ENCODE measurements at places on chromosomes 1 and 21. TPM values are rescaled to one million over a fixed set of nuclear protein-coding genes. Genes with fewer than 3 reads are reported as not detected.
A peak's percentile ranks its signal among the peaks of the same experiment; 100 is the strongest.

DNA sequence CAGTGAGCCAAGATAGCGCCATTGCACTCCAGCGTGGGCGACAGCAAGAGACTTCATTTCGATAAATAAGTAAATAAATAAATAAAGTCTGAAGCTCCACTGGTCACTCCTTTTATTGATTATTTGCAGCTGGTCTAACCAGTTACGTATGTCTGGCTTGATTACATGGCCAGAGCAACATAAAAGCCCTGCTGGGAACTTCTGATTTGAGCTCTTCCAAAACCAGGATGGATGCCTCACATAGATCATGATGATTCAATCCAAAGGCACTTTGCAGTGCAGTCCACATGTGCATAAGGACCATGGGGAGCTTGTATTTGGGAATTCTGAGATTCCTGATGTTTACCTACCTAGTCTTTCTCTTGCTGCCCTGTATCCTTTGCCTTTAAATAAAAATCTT lies 24.0 kb downstream of the NSUN4 start:
- H3K27ac ChIP-seq, result no peak overlapping the region
- H3K27me3 ChIP-seq, result no peaks in the 10 kb centered on the region
- no peak for DNase-seq

POU2F1 gene
- total RNA-seq, result 39.6 TPM

GRCh38 chr1:32871364-32872191 lies 866 bp upstream of the FNDC5 start:
- no peaks in the 10 kb centered on the region for H3K36me3 ChIP-seq
- peaks cover 5% of the 10 kb centered on the region for H3K4me1 ChIP-seq
- no peak overlapping the region for H3K27ac ChIP-seq
- H3K27me3 ChIP-seq, result peaks cover 53% of the 10 kb centered on the region

DNA sequence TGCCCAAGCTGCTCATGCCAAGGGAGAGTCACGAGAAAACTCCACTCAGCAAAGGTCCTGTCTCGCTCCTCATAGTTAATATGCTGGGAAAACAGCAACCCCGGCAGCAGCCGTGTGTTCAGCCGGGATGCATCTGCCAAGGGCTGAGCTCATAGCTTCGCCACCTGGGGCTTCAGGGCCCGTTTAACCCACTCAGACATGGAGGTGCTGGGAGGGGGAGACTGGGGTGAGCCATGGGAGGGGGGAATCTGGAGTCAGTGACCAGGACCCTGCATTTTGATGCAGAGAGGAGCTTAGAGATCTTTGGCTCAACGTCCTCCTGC lies 283.4 kb downstream of the PTPRU start:
- H3K27ac ChIP-seq, result no peak overlapping the region
- peaks cover 6% of the 10 kb centered on the region for H3K27me3 ChIP-seq
- H3K4me3 ChIP-seq, result no peak overlapping the region
- no peak for DNase-seq
- H3K36me3 ChIP-seq, result no peaks in the 10 kb centered on the region

HTR6 gene
- 0.55 TPM for total RNA-seq

S100A8 gene
- total RNA-seq, result not detected

SYT14 gene
- total RNA-seq, result not detected

OR6N1 gene
- total RNA-seq, result not detected

SLC25A34 gene
- 3.0 TPM for total RNA-seq

DNA sequence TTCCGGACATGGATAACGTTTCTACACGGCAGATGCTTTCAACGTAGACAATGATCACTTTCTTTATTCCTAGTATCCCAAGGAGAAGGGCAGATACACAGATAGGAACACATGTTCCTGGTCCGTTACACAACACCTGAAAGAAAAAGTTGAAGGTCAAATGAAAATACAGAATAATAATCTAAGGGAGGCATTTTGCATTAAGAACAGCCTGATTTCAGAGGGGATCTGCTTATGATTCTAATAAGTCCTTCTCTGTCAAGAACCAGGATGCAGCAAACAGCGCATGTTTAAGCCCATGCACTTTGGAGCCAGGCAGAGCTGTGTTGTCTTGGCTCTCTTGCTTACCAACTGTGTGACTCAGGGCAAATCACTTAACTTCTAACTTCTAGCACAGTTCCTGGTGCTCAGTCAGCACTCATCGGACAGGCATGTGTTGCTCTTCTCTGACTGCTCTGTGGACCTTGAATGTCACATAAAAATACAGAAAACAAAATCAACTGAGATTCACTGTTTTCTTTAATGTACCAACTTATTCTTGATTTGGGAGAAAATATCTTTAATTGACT lies 56.3 kb upstream of the CNN3 start:
- H3K4me1 ChIP-seq, result peaks cover 12% of the 10 kb centered on the region
- H3K4me3 ChIP-seq, result no peak overlapping the region
- no peaks in the 10 kb centered on the region for H3K27me3 ChIP-seq
- no peaks in the 10 kb centered on the region for H3K36me3 ChIP-seq
- no peak overlapping the region for H3K27ac ChIP-seq
- DNase-seq, result no peak

INAVA gene
- total RNA-seq, result not detected

ESPN gene
- total RNA-seq, result 1.3 TPM

DNA sequence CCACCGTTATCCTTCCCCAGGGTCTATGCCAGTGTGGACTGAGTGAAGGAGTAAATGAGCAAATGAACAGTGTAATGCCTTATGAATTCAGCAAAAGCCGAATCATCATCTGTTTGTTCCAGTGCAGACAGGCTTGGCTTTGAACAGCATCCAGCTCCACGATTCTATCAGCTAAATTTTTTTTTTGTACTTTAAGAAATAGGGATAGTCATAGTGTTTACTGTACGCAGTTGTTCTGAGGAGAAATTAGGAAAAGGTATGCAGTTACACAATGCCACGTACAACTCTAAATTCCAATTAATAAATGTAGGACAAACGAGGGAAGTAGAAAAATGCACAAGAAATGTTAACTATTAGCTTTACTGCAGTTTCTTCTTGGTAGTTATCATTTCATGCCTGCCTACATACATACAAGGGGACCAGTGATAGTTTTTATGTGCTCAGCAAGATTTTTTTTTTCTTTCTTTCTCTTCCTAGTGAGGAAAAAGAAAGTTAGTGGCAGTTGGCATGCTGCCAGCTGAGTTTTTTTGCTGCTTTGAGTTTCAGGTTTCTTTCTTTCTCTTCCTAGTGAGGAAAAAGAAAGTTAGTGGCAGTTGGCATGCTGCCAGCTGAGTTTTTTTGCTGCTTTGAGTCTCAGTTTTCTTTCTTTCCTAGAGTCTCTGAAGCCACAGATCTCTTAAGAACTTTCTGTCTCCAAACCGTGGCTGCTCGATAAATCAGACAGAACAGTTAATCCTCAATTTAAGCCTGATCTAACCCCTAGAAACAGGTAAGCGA lies at the start of gene IFI44L:
IFI44L (plus strand) TSS at position 646 of the 777 bp plus-strand sequence. CDS start 7,468 bp downstream, outside the sequence.
- no peaks in the 10 kb centered on the region for H3K27me3 ChIP-seq
- peak within 1 kb of the TSS; percentile 57 for H3K27ac ChIP-seq
- H3K4me1 ChIP-seq, result peaks cover 70% of the 10 kb centered on the region
- H3K4me3 ChIP-seq, result peak within 1 kb of the TSS; percentile 77
- peaks cover 9% of the 10 kb centered on the region for H3K36me3 ChIP-seq

GRCh38 chr1:3858231-3858981 lies 1.1 kb downstream of the DFFB start:
- H3K27ac ChIP-seq, result no peak overlapping the region
- peaks cover 33% of the 10 kb centered on the region for H3K4me1 ChIP-seq
- no peak for DNase-seq

CRP gene
- not detected for total RNA-seq

- peaks cover 18% of the 10 kb centered on the region for H3K4me1 ChIP-seq
- H3K36me3 ChIP-seq, result peaks cover 2% of the 10 kb centered on the region
- DNase-seq, result peak; percentile 43
- H3K4me3 ChIP-seq, result peak overlapping the region; percentile 64
Observed at GRCh38 chr1:172708452-172708851, 49.5 kb downstream of the FASLG start.

DNA sequence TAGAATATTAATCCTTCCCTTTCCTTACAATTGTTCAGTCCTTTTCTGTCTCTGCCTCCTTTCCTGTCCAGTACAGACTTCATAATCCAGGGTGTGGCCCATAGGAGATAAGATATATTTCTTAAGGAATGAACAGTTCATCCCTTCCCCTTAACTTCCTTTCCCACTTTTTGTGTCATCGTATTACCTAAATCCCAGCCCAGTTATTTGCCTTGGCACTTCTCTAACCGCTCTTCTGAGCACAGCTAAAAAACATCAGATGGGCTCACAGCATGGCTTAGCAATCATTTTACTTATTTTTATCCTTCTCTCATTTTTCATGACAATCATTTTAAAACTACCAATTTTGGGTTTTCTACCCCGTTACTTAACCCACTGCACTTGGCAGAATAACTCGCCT lies 39.6 kb downstream of the F3 start:
- no peak for DNase-seq
- no peaks in the 10 kb centered on the region for H3K4me1 ChIP-seq
- peaks cover 41% of the 10 kb centered on the region for H3K36me3 ChIP-seq
- no peak overlapping the region for H3K4me3 ChIP-seq
- no peak overlapping the region for H3K27ac ChIP-seq

DNA sequence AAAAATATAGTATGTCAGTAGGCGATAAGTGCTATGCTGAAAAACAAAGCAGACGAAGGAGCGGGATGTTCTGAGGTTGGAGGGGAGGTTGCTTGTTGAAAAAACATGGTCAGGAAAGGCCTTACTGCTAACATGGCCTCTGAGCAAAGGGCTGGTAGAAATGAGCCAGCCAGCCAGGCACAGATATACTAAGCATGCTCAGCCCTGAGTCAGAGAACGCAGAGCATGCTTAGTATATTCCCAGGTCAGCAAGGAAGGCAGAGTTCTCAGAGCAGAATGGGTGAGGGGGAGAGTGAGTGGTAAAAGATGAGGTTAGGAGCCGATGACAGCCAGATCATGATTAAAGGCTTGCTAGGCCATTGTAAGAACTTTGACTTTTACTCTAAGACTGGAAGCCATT lies 36.7 kb downstream of the ZBTB40 start:
- no peak overlapping the region for H3K4me3 ChIP-seq
- H3K36me3 ChIP-seq, result peaks cover 5% of the 10 kb centered on the region
- no peaks in the 10 kb centered on the region for H3K27me3 ChIP-seq

DNA sequence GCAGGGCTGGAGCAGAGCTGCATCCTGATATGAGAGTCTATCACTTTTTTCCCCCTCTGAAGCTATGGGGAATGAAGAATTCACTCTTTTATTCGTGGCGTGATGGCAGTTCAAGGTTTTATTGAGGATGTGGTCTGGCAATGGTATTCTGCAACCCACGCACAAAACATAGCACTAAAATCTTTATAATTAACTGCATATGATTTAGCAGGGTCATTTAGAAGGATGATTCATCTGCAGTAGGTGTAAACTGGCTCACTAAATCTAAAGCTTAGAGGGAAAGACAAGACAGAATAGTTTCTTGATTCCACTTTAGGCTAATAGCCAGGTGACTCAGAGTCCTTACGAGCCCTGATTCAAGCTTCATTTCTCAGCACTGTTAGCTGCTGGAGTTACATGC lies 25.0 kb upstream of the CHRM3 start:
- peaks cover 6% of the 10 kb centered on the region for H3K27me3 ChIP-seq
- H3K27ac ChIP-seq, result no peak overlapping the region
- H3K4me3 ChIP-seq, result no peak overlapping the region
- no peak for DNase-seq
- no peaks in the 10 kb centered on the region for H3K4me1 ChIP-seq

- peaks cover 45% of the 10 kb centered on the region for H3K27me3 ChIP-seq
- no peak overlapping the region for H3K27ac ChIP-seq
- H3K36me3 ChIP-seq, result peaks cover 6% of the 10 kb centered on the region
- no peak for DNase-seq
- H3K4me3 ChIP-seq, result no peak overlapping the region
- H3K4me1 ChIP-seq, result peaks cover 21% of the 10 kb centered on the region
Observed at GRCh38 chr1:85585799-85586198, 5.2 kb downstream of the CCN1 start.

GRCh38 chr1:228500143-228500734 lies 13.1 kb downstream of the RNF187 start:
- H3K4me1 ChIP-seq, result peaks cover 42% of the 10 kb centered on the region
- H3K27me3 ChIP-seq, result no peaks in the 10 kb centered on the region
- peak overlapping the region; percentile 9 for H3K27ac ChIP-seq
- no peak for DNase-seq
- peak overlapping the region; percentile 67 for H3K4me3 ChIP-seq

GRCh38 chr1:77424236-77424635 lies 142.4 kb downstream of the AK5 start:
- no peak overlapping the region for H3K27ac ChIP-seq
- H3K4me1 ChIP-seq, result peaks cover 38% of the 10 kb centered on the region
- H3K36me3 ChIP-seq, result peaks cover 27% of the 10 kb centered on the region
- DNase-seq, result no peak
- no peaks in the 10 kb centered on the region for H3K27me3 ChIP-seq

HES2 gene
- 0.44 TPM for total RNA-seq

DNA sequence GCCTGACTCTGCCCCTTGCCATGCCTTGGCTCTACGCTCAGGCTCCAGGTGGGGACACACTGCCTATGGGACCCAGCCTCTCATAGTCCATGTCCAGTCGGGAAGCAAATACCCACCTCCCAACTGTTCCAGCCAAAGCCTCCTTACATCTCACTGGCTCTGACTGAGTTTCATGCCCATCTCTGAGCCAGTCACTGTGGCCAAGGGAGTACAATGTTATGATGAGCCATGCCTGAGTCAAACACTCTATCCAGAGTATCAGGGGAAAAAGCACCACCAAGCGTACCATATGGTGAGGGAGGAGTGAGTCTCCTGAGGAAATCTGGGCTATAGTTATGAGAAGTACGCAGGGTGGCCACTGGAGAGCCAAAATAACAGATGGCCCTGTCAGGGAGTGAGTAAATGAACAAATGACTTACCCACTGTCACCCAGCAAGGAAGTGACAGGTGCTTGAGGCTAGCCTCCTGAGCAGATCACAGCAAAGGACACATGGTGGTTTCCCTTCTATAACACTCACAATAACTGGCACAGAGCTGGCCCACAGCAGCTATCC lies 236.6 kb upstream of the GJB5 start:
- H3K27ac ChIP-seq, result no peak overlapping the region
- H3K4me1 ChIP-seq, result no peaks in the 10 kb centered on the region
- H3K36me3 ChIP-seq, result no peaks in the 10 kb centered on the region
- H3K4me3 ChIP-seq, result no peak overlapping the region
- DNase-seq, result no peak

DNA sequence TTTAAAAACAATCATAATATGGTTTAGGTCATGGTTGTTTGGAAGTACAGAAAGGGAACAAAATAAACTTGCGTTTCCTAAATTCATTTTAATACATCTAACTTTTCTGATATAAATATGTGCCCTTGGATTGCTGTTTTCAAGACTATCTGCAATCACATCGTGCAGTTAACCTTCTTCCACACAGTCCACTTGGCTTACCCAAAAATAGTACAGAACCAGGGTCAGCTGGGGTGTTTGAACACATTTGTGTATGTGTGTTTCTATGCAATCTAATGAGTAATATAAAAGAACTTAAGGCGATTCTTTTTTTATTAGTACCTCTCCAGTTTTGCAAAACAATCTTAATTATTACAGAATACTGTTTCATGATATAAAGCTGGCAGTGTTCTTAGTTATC lies 19.9 kb downstream of the SAMSN1 start:
- H3K4me3 ChIP-seq, result peak overlapping the region; percentile 78
- peaks cover 3% of the 10 kb centered on the region for H3K36me3 ChIP-seq
- peaks cover 79% of the 10 kb centered on the region for H3K4me1 ChIP-seq
- DNase-seq, result no peak
- no peaks in the 10 kb centered on the region for H3K27me3 ChIP-seq
